NCI-H1092 treated with DMSO at 0.1 percent for 48 hours (cell line): ENCODE measurements at places on chromosomes 7 and 10.

- DNase-seq = no peak
Observed at GRCh38 chr10:3754727-3755439, 30.1 kb downstream of the KLF6 start.

- DNase-seq = no peak
Observed at GRCh38 chr7:42269161-42269560, 32.2 kb upstream of the GLI3 start.

DNA sequence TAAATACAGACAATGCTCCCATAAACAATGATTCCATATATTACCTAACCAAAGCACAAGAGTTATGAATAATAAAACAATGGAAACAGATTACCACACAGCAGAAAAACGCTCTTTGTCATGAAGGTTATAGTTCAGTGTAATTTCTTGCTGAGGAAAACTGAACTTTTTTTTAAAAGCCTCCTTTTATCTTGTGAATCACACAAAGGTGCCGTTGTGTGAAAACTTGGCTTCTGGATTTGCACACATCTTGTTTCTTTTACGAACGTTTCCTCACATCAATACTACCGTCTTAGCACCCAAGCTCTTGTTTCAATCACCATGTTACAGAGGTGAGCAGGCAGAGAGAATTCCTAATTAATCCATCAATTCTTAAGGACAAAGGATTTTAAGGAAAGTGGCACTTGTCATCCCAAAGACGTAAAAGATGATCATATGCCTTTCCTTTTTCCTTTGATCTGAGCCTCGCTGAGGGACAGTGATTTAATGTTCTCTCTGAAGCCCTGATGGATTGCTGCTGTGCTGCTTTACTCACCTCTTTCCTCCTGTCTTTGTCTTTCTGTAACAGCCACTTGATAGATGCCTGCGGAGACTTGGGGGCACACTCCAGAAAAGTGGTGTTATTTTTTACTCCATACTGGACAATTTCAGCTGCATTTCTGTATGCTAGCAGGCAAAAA is 110.1 kb downstream of the CD36 start:
- DNase-seq = no peak

DNA sequence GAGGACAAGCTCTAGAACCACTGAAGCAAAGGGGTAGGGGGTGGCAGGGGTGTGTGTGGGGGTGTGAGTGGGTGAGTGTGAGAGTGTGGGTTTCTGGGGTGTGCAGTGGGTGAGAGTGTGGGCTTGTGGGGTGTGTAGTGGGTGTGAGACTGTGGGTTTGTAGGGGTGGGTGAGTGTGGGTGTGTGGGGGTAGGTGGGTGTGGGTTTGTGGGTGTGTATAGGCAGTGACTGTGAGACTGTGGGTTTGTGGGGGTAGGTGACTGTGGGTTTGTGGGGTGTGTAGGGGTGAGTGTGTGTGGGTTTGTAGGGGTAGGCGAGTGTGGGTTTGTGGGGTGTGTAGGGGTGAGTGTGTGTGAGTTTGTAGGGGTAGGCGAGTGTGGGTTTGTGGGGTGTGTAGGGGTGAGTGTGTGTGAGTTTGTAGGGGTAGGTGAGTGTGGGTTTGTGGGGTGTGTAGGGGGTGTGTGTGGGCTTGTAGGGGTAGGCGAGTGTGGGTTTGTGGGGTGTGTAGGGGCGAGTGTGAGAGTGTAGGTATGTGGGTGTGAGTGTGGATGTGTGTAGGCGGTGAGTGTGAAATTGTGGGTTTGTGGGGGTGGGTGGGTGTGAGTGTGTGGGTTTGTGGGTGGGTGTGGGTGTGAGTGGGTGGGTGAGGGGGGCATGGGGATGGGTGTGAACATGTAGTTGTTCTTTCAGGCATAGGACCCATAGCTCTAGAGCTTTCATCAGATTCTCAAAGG is 8.8 kb downstream of the NOS3 start:
- no peak for DNase-seq

- no peak for DNase-seq
Observed at GRCh38 chr7:158825628-158826289, 3.5 kb downstream of the ESYT2 start.

GRCh38 chr7:33185786-33186185 is 56.4 kb downstream of the BBS9 start:
- peak; percentile 71 for DNase-seq
